ENCODE measurements at places on chromosomes 5 and 9.

GRCh38 chr5:151431666-151432065 lies 15.7 kb upstream of the SLC36A1 start:
- no peak for DNase-seq

DNA sequence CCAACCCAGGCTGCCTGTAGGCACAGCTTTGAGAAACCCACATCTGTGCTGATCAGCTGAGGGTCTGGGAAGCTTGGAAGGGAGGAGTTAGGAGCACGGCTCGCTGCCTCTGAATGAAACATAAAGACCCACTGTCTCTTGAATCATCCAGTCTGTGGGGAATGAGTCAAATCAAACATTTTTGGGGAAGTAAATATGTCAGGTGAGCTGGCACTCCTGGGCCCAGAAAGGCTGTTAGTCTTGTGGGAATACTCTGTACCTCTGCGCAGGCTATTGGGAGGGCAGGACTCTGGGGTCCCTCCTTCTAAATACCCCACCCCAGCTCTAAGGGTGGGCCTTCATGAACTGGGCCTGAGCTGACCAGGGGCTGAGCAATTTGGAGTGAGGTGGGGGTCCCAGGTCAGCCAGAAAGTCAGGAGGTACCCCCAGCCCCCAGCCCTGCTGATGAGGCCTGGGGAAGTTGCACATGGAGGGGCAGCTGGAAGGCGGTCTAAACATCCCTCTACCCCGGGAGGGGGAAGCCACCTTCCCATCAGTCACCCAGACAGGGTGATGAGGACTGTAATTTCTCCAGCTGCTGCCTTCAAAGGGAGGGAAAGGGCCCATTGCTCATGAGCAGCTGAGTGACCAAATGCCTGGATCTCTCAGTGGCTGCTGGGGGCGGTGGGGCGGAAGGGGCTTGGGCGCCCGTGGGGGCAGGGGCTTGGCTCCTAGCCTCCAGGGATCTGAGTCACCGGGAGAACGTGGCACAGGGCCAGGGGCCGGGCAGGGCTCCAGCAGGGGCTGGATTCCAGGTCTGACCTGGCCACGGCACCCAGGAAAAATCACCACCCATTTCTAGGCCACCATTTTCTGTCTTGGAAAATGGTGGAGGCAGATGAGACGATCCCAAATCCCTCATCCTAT lies 10.8 kb downstream of the FIBCD1 start:
- DNase-seq: no peak

- DNase-seq: no peak
Measured at GRCh38 chr5:4511996-4512656, 628.0 kb upstream of the ADAMTS16 start.

DNA sequence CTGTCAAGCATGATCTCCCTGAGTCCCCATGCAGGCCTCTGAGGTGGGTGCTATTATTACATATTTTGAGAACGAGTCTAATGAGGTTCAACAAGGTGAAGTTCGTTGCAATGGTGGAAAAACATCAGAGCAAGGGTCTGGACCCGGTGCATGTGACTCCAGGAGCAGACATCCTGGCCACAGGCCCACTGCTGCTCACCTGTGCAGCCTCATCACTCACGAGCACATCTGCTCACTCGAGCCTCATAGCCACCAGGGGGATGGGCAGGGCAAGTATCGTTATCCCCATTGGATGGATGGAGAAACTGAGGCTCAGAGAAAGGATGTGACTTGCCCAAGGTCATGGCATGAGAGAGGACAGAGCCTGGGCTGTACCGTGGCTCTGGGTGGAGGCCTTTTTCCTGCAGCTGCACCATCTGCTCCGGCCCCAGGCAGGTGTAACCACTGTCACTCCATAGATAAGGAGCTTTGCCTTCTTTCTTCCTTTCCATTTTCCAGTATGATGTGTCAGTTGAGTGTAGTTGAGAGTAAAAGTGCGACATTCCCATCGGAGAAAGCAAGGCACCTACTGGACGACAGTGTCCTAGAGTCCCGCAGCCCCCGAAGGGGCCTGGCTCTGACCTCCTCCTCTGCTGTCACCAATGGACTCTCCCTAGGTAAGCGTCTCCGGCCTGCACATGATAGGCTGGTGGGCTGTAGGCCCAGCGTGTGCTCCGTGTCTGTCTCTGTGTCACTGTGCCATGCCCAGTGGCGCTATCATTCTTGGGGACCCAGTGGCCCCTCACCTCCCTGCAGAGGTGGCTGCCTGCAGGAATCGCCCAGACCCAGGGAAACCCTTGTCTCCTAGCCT lies 68.4 kb upstream of the GARNL3 start:
- no peak for DNase-seq

DNA sequence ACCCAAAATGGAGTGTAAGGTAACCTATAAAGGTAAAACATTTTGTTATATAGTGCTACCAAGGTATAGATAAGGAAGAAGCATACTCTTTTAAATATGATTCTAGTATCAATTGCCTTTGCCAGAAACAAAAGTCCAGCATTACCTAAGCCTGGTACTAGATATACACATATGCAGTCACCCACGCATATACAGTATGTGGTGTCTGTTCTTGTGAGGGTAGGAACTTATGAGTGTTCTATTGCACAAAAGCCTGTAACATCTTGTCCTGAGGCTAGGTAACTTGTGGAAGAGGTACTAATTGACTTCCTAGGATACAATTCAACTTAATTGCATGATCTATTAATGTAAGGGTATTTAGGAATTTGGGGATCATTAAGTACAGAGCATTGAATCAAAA lies 31.3 kb upstream of the IFNE start:
- no peak for DNase-seq

- DNase-seq: no peak
Measured at GRCh38 chr5:78888580-78889368, 96.3 kb downstream of the ARSB start.

- no peak for DNase-seq
Measured at GRCh38 chr9:1946526-1947283, 68.4 kb upstream of the SMARCA2 start.

DNA sequence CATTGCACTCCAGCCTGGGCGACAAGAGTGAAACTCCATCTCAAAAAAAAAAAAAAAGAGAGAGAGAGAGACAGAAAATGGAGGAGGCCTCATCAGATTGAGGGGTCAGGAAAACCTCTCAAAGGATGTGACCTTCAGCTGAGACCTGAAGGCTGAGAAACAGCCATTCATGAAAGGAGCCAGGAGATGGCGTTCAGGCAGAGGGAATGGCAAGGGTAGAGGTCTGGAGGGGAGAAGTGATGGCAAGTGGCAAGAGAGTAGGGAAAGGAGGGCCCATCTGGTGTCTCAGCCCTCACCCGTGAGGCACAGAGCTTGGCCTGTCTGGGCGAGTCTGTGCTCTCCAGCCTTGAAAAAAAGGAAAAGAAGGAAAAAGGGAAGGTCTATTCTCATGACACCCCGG lies 17.0 kb downstream of the CAMK2A start:
- DNase-seq: no peak

GRCh38 chr9:136149853-136150252 lies 31.2 kb upstream of the TMEM250 start:
- no peak for DNase-seq

DNA sequence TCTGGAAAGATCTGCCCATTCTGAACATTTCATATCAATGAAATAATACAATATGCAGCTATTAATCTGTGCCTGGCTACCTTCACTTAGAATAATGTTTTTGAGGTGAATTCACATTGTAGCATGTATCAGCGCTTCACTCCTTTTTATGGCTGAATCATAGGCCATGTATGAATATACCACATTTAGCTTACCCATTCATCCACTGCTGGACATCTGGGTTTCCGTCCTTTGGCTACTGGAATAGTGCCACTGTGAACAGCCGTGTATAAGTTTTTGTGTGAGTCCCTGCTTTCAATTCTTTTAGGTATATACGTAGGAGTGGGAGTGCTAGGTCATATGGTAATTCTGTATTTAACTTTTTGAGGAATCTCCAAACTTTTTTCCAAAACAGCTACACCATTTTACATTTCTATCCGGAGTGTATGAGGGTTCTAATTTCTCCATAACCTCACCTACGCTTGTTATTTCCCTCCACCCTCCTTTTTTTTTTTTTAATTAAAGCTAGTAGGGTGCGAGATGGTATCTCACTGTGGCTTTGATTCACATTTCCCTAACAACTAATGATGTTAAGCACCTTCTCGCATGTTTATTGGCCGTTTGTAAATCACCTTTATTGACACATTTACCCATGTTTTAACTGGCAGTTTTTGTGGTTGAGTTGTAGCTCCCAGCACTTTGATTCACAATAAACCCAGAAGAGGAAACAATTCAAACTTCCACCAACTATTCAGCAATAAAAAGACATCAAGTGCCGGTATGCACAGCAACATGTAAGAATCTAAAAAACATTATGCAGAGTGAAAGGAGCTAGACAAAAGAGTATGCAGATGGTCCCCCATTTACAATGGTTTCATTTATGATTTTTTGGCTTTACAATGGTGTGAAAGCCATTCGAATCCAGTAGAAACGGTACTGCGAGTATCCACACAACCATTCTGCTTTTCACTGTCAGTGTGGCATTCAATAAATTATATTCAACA lies 8.1 kb downstream of the SEMA4D start:
- no peak for DNase-seq

GRCh38 chr5:16025681-16026080 lies 153.9 kb downstream of the MARCHF11 start:
- no peak for DNase-seq

DNA sequence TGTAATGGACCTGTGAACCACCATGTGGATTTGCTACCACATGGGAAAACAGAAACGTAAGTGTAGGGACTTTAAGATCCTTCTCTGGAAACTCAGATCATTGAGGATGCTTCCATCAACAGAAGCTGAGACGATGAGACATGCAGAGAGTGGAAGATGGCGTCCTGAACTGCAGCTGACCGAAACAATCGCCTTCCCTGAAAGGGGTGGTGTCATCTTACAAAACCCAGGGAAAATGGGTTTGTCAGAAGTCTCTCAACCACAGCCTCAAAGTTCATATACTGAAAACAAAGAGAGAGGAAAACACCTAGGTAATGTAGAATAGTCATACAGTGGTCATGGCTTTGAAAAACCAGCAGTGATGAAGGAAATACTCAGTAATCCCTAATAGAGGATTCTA lies 6.6 kb upstream of the PTPN3 start:
- no peak for DNase-seq

DNA sequence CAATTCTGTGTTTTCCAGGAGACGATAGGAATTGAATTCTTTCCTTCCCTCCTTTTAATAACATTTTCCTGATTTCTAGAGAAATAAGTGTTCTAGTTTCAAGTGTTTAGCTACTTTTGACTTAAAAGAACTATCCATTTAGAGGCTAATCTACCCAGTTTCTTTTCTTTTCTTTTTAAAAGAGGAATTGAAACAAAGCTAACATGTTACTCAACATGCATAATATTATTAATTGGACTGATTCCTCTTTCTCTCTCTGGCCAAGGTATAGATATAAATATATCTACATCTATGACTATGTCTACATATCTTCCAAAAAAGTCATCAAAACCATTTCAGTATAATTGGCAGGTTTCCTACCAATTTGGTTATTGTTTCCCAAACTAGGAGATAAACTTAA lies 309.8 kb downstream of the TRPM3 start:
- no peak for DNase-seq

- no peak for DNase-seq
Measured at GRCh38 chr5:153555420-153556114, 65.1 kb downstream of the GRIA1 start.

GRCh38 chr9:35906923-35907699 lies 1.1 kb downstream of the HRCT1 start:
- DNase-seq: no peak

- DNase-seq: no peak
Measured at GRCh38 chr5:130061746-130062145, 157.5 kb downstream of the CHSY3 start.

DNA sequence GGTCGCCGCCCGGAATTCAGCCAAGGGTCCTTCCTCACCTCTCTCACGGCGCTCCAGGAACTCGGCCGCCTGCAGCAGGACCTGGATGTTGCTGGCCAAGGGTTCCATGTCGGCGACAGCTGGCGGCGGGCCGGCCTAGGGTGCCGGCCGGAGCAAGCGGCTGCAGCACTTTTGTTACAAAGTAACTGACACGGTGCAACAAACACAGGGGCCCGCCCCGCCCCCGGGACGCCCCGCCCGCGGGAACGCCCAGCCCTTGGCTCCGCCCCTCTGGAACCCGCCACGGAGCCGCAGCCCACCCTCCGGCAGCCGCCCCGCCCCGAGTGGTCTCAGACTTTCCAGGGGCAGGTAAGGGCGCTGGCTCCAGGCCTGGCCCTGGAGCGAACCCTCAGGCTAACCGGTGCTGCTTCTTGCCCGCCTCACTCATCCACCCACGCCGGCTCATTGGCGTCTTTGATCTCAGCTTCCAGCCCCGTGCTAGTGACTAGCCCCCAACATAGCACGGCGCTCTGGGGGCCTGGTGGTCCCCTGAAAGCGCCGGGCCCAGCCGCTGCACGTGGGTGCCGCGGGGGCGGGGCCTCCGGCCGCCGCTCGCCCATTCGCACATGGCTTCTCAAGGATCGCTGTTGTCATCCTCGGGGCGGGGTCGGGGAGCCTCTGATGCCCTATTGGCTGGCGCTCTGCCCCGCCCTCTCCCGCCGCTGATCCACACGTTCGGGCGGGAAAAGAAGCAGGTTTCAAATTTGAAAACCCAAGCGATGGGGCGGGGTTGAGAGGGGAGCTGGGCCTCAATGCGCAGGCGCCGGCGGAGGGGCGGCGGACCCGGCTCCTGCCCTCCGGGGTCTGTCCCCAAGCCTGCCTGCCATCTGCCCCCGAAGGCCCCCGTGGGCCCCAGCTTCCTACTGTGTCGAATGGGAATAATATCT lies at the start of gene MXD3:
Gene MXD3 (minus strand): TSS at position 176 of the 926 bp plus-strand sequence. CDS start 68 bp downstream, at position 108.
- peak; percentile 94 for DNase-seq

GRCh38 chr9:69190086-69190862 lies 16.2 kb downstream of the TJP2 start:
- DNase-seq: no peak
